ENCODE measurements at places on chromosomes 2 and 18.

- no peak for DNase-seq
Observed at GRCh38 chr2:151083856-151084795, 177.5 kb downstream of the RBM43 start.

GRCh38 chr2:116133381-116133942 is 1681.0 kb upstream of the DDX18 start:
- no peak for DNase-seq

GRCh38 chr2:147628971-147629421 is 215.8 kb upstream of the ACVR2A start:
- DNase-seq = no peak

DNA sequence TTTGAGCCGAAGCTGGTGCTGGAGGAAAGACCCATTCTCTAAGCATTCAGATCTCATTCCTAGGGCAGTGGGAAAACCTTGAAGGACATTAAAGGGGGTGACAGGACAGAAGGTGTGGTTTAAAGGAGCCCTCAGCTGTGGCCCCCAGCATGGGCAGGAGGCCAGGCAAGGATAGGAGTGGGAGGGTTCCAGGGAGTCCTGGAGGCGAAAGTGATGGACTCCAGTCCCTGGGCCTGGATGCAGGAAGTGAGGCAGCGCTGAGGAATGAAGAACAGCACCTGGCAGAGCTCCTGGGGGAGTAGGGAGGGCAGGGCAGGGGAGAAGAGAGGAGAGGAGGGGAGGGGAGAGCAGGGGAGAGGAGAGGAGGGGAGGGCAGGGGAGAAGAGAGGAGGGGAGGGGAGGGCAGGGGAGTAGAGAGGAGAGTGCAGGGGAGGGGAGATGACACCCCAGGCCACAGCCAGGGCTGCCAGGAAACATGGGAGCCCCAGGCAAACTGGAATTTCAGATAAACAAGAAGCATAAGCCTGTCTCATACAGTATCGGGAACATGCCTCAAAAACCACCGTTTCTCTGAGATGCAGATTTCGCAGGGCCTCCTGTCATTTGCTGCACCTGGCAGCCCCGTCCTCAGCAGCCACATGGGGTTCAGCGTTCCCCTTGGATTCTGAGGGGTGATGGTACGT is 5.7 kb downstream of the RAMP1 start:
- DNase-seq = no peak

- DNase-seq = no peak
Observed at GRCh38 chr2:61045999-61046398, 19.7 kb upstream of the SANBR start.

DNA sequence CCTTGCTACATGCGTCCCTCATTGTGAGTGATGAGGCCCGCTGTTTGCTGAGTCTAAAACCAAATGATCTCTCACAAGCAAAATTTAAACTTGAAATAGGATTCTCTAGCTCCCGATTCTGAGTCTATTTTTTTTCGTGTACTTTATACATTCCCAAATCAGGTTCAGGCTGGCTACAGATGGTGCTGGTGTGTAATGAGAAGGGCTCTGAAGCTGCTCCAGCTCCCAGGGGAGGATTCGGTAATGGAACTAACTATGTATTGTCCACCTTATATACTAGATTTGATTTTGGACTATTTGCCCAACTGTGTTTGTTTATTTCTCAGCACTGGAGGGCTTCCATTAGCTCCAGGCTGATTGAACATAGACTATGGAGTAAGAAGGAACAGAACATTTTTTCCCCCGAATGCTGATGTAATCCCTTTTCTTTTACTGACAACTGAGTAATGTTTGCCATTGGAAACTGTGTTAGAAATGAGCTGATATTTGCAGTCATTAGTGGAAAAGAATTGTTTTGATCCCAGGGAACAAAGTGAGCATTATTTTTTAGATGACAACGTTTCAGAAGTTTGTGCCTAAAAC is 274.0 kb upstream of the FIGN start:
- DNase-seq = no peak

- DNase-seq = no peak
Observed at GRCh38 chr2:18085593-18085992, 207.1 kb downstream of the KCNS3 start.

- no peak for DNase-seq
Observed at GRCh38 chr2:59885541-59885940, 667.9 kb downstream of the BCL11A start.

DNA sequence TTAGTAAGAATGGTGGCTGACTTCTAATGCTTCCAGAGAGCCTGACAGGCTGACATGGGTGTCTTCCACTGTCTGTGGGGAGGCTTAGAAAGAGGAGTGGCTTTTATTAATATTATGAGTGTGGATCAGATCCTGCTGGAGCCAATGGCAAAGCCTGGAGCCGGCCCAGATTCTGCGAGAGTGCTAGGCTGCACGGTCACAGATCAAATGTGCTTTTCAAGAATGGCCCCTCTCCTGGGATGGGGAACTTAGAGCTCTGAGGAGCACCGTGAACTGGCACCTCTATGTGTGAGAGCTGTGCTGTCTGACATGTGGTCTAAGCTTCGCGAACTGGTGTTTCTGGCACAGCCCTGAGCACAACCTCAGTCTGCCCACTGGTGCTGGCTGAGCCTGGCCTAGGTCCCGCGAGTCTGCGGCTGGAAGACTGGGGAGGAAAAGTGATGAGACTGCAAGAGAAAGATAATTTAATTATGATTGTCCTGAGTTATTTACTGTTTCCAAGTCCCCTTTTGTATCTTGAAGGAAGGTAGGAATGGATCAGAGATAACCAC is 70.4 kb downstream of the ASAP2 start:
- DNase-seq = no peak

- no peak for DNase-seq
Observed at GRCh38 chr2:69594341-69594740, 49.2 kb downstream of the AAK1 start.

DNA sequence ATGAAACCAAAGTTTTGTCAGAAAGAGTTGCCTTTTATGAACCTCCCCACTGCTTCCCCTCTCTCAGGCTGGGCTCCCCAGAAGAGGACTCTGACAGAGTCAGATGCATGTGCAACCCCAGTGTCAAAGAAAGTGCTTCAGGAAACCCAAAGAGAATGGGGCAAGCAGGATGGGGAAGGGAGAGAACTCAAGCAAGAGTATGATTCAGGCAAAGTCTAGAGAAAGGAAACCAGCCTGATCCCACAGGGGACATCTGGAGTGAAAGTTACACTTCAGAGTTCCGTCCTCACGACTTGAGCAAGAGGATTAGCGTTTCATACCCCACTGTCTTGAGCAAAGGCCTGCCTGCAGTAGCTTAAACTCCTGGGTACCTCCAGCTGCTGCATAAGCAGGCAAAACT is 51.8 kb upstream of the EPC2 start:
- no peak for DNase-seq

DNA sequence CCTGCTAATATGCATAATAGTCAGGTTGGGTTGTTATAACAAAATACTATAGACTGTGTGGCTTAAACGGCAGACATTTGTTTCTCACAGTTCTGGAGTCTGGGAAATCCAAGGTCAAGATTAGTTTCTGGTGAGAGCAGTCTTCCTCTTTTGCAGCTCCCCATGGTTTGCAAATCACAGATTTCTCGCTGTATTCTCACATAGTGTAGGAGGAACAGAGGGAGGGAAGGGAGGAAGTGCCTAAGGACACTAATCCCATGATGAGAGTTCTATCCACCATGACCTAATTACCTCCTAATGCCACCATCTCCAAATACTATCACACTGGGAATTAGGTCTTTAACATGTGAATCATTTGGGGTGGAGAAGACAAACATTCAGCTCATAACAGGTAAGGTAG is 20.1 kb upstream of the PTH2R start:
- DNase-seq = no peak

GRCh38 chr2:235270956-235271355 is 222.9 kb upstream of the AGAP1 start:
- peak; percentile 7 for DNase-seq

- no peak for DNase-seq
Observed at GRCh38 chr2:157107460-157107859, 150.0 kb upstream of the GALNT5 start.

GRCh38 chr2:61671561-61672315 is 133.6 kb upstream of the XPO1 start:
- no peak for DNase-seq

DNA sequence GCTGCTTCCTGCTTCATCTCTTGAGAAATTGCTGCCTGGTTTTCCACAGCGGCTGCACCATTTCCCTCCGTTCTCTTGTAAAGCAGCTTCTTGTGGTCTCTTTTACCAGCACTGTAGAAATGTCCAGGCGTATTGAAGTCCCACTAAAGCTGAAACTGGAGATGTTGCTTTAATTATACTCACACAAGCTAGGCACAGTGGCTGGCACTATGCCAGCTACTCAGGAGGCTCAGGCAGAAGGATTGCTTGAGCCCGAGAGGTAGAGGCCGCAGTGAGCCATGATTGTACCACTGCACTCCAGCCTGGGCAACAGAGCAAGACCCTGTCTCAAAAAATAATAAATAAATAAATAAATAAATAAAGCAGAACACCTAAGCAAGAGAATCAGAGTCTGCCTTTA is 19.2 kb upstream of the ATP9B start:
- no peak for DNase-seq

DNA sequence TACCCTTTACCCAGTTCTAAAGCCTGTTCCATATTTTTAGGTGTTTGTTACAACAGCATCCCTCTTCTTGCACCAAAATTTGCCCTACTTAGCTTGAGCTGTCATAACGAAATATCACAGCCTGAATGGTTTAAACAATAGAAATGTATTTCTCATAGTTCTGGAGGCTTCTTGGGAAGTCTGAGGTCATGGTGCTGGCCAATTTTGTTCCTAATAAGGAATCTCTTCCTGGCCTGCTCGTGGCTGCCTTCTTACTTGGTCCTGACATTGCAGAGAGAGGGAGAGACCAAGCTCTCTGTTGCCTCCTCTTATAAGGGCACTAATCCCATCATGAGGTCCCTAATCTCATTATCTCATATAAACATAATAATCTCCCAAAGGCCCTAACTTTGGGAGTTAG is 267.8 kb downstream of the PID1 start:
- no peak for DNase-seq

- DNase-seq = no peak
Observed at GRCh38 chr2:46202987-46203386, 94.2 kb upstream of the EPAS1 start.

DNA sequence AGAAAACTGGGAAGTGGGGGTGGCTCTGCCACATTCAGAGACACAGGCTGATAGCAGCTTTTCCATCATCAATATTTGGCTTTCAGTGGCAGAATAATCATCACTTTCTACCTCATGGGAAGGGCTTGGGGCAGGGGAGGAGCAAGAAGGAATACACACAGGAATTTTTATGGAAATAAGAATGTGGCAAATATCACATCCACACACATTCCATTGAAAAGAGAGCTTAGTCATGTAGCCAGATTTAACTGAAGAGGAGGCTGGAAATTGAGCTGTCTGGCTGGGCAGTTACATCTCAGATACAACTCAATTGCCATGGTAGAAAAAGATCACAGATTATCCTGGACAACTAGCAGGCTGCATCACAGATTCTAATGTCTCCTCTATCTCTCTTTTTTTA is 1474.0 kb upstream of the ACVR2A start:
- DNase-seq = no peak

GRCh38 chr18:8780227-8780626 is 74.9 kb downstream of the MTCL1 start:
- no peak for DNase-seq

GRCh38 chr2:74847070-74847858 is 13.3 kb downstream of the HK2 start:
- DNase-seq = no peak

- no peak for DNase-seq
Observed at GRCh38 chr2:240233885-240234502, 93.5 kb upstream of the OTOS start.
